ENCODE measurements at places on chromosomes 4 and X.

DNA sequence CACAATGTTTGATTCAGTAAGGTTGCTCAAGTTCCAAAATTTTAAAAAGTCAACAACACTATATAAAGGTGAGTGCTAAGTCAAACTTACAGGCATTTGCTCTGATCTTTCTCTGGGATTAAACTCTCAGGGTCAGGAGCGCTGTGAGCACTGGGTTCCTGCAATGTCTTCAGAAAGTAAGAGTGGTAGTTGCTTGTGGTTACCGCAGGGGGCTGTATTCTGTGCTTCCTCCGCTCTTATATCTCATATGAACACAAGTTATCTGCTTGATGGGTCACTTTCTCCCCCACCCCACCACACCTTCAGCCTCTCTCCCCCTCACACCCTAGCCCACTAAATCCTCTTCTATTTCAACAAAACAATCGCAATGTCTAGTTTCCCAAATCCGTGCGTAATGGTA is 116.4 kb upstream of the IGSF1 start:
- no peak for DNase-seq

DNA sequence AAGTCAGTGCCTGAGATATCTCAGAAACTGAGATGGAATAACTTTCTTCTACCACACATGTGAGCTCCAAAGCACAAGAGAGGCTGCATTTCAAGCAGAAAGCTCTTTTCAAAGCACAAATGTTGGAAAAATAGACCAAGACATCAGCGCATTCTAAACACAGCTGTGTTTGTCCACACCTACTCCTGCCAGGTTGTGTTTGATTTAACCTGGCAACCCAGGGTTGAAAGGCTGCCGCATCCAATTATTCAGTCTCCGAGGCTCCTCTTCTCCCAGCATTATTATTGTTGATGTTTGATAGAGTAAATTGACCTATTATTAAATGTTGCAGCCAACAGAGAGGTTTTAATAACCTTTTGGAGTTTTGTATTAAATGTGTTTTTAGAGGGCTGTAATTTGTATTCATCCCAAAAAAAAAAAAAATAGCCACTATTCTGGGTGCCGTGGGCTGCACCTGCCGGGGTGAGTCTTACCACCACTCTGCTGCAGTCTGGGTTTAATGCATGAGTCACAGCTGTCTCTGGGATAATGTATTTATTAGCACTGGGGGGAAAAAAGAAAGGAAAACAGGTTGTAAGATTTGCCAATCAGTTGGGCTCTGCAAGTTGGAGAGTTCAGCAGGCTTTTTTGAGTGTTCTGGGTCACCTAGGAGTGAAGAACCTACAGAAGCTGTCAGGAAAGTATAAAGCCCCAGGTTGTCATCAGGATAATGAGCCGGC is 105.2 kb upstream of the NOCT start:
- no peak for DNase-seq

- DNase-seq = no peak
These were observed 14.6 kb downstream of the SMAD1 start for GRCh38 chr4:145496292-145496691.

GRCh38 chr4:13733817-13734216 is 106.3 kb upstream of the BOD1L1 start:
- no peak for DNase-seq

GRCh38 chrX:66633541-66633940 is 5.3 kb downstream of the EDA2R start:
- no peak for DNase-seq

All from HS-27A (cell line).